Neural crest cell (in vitro differentiated cells): ENCODE measurements at places on chromosomes 3 and 15. TPM values are rescaled to one million over a fixed set of nuclear protein-coding genes. Genes with fewer than 3 reads are reported as not detected.

DNA sequence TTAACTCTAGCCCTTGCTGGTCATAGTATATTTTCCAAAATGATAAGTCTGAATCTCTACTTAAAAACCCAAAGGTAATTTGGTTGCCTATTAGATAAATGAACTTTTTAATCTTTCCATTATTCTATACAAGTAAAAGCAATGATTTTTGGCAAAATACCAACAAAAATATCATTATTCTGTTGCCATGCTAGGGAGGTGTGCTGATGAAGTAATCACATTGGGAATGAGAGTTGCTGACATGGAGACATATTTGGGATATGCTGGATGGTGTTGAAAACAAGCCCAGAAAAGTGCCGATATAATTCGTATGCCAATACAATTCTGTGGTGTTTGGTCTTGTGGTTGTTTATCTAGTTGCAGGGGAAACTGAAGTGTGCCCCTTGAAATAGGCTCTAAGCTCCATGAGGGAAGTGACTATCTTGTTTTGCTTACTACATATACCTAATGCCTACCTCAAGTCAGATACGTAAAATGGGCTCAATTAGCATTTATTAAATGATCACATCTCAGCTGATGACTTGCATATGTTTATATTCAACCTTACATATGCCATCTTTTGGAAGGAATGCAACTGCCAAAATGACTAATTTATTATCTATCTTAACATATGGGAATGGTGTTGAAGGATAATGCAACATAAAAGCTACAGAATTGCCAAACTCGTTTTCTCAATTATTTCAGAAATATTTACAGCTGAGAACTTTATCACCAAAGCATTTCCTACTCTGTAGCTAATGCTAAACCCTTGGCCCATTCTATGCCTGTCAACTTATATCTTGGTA, 5.8 kb downstream of the TOPBP1 start:
- H3K4me1 ChIP-seq: peaks cover 19% of the 10 kb centered on the region
- no peak for DNase-seq
- peaks cover 3% of the 10 kb centered on the region for H3K36me3 ChIP-seq
- no peaks in the 10 kb centered on the region for H3K27me3 ChIP-seq
- H3K27ac ChIP-seq: no peak overlapping the region
- no peak overlapping the region for H3K4me3 ChIP-seq

DNA sequence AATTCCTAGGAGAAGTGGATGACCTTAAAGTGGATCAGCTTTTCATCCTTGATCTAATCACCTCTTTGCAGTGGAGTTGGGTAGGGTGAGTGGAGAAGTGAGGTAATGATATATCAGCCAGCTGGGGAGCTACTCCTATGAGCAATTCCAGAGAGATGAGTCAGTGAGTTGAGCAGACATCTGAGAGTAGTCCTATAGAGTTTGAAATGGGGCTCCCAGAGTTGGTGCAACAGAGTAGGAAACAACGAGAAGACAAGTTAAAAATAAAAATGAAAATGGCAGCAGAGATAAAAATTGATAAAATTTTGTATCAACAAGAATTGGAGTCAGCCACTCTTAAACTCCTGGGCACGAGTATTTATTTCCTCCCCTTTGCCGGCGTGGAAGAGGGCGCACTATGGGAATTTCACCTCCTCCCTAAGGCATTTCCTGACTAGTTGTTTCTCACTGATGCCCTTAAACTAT, 150.8 kb upstream of the DPH6 start:
- H3K4me3 ChIP-seq: no peak overlapping the region
- no peaks in the 10 kb centered on the region for H3K4me1 ChIP-seq
- no peaks in the 10 kb centered on the region for H3K27me3 ChIP-seq
- no peak overlapping the region for H3K27ac ChIP-seq
- no peaks in the 10 kb centered on the region for H3K36me3 ChIP-seq

DNA sequence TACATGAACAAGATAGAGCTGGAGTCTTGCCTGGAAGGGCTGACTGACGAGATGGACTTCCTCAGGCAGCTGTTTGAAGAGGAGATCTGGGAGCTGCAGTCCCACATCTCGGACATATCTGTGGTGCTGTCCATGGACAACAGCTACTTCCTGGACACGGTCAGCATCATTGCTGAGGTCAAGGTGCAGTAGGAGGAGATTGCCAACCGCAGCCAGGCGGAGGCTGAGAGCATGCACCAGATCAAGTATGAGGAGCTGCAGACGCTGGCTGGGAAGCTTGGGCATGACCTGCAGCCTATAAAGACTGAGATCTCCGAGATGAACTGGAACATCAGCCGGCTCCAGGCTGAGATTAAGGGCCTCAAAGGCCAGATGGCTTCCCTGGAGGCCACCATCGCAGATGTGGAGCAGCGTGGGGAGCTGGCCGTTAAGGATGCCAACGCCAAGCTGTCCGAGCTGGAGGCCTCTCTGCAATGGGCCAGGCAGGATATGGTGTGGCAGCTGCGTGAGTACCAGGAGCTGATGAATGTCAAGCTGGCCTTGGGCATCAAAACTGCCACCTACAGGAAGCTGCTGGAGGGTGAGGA, 5.5 kb upstream of the LARP6 start:
- peaks cover 23% of the 10 kb centered on the region for H3K4me1 ChIP-seq
- H3K27ac ChIP-seq: no peak overlapping the region
- no peaks in the 10 kb centered on the region for H3K36me3 ChIP-seq
- DNase-seq: no peak

DNA sequence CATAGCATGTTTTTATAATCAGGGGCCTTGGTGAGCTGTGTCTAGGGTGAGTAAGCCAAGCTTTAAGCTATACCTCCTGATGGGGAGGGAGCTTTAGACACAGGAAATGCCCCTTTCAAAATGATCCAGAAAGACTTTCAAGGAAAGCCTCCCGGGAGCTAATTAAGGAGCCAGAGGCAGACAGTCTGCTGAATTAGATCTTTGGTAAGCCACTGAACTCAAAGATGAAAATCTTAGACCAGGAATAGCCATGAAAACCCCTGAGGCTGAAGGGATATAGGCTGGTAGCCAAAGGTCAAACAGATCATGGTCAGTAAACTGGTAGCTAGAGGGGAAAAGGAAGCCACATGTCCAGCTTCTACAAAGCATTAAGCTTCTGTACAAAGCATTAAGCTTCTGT, 42.7 kb upstream of the GAP43 start:
- no peak overlapping the region for H3K4me3 ChIP-seq
- H3K27me3 ChIP-seq: no peaks in the 10 kb centered on the region
- DNase-seq: no peak
- peaks cover 23% of the 10 kb centered on the region for H3K4me1 ChIP-seq
- H3K27ac ChIP-seq: peak overlapping the region; percentile 68
- H3K36me3 ChIP-seq: no peaks in the 10 kb centered on the region

GRCh38 chr3:54827776-54828175, 100.1 kb downstream of the LRTM1 start:
- peaks cover 6% of the 10 kb centered on the region for H3K36me3 ChIP-seq
- H3K27me3 ChIP-seq: no peaks in the 10 kb centered on the region
- no peaks in the 10 kb centered on the region for H3K4me1 ChIP-seq
- DNase-seq: no peak
- H3K4me3 ChIP-seq: no peak overlapping the region

DNA sequence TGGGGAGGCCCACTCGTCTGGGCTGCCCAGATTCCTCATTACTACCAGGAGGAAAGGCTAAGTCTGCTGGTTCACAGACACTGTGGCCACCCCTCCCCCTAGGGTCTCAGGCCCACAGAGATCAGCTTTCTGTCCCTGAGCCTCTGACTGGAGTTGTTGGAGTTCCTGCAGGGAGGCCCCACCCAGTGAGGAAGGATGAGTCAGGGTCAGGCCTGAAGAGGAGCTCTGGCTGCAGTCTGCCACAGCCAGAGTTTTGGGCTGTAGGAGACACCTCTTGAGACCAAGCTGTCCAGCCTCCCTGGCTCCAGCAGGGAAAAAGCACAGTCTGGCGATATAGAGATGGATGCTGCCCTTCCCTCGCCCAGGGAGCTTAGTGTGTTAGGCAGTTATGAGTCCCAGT, 720.9 kb upstream of the SEMA6D start:
- H3K4me3 ChIP-seq: no peak overlapping the region
- H3K36me3 ChIP-seq: peaks cover 8% of the 10 kb centered on the region

DNA sequence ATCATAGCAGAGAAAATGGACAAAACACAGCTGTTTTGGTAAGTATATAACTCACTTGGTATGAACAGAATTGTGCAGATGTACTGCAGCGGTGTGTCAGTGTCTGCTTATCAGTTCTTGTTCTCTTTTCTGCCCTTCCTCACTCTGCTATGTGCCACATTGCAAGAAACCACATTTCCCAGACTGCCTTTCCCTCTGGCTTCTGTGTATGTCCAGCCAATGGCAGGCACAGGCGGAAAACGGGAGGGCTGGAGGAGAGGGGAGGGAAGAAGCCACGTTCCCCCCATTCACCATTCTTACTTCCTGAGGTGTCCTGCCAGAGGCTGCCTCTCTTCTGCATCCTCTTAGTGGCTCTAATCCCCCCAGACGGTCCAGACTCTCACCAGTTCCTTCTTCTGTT, 15.4 kb downstream of the HHLA2 start:
- H3K4me1 ChIP-seq: no peaks in the 10 kb centered on the region
- no peaks in the 10 kb centered on the region for H3K36me3 ChIP-seq
- no peak overlapping the region for H3K4me3 ChIP-seq
- H3K27me3 ChIP-seq: no peaks in the 10 kb centered on the region
- DNase-seq: no peak

DNA sequence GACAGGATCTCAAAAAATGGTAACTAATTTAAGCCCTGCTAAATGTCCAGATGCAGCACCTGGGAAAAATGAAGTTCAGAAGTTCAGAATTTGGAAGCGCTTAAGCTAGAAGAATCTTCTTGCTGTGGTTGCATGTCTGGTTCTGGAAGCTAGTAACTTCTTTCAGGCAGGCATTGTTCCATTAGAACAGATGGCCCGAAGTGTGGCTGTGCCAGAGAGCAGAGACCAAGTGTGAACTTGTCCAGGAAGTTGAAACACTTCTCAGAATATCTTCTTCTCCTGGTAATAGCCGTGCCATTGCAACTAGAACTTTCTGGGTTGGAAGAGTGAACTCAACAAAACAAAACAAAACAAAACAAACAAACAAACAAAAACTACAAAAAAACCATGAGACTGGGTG, 80.0 kb downstream of the MITF start:
- DNase-seq: no peak
- peaks cover 46% of the 10 kb centered on the region for H3K4me1 ChIP-seq
- no peaks in the 10 kb centered on the region for H3K36me3 ChIP-seq
- peak overlapping the region; percentile 27 for H3K27ac ChIP-seq

AADACL2 gene
- total RNA-seq: not detected in 2 replicates

MYRIP gene
- total RNA-seq: 0.48 and 0.54 TPM in 2 replicates

ALDH1L1 gene
- total RNA-seq: 0.49 and 0.66 TPM in 2 replicates
